ENCODE measurements at places on chromosomes 4 and X. TPM values are rescaled to one million over a fixed set of nuclear protein-coding genes. Genes with fewer than 3 reads are reported as not detected.

DNA sequence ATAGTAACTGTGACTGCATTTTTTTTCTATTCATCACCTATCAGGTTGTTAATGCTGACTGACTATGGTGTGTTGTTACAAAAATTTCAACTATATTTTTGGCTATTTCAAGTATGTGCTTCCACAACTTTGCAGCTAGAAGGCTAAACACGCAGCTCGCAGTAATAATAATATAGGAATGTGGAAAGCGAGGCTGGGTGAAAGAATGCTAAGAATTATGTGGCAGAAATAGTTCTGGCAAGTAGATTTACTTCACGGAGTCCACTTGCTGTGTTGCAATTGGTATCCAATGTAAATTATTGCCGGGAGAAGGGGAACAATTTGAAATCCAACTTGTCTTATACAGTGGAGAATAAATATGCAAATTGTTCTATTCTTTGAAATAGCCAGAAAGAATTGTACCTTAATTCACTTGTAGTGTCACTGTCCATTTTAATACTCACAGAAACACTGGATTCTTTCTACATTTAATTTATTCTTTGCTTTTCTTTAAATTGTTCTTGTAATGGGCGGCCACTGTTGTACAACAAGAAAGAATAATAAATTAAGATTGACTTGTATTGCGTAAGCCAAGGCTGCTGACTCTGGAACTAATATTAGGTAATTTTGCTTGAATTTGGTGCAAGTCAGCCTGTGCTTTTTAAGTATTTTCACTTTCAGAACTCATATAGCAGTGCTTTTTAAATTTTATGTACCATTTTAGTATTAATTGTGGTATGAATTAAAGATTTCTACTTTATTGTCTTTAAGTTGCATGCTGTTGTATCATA, 154.9 kb downstream of the FRMPD4 start:
- H3K27me3 ChIP-seq, result no peaks in the 10 kb centered on the region
- H3K4me3 ChIP-seq, result no peak overlapping the region
- H3K4me1 ChIP-seq, result no peaks in the 10 kb centered on the region
- no peak for DNase-seq
- H3K27ac ChIP-seq, result no peak overlapping the region
- no peaks in the 10 kb centered on the region for H3K36me3 ChIP-seq

FAM184B gene
- not detected for polyA plus RNA-seq

TRIM60 gene
- not detected for polyA plus RNA-seq

OTC gene
- polyA plus RNA-seq, result not detected

SMARCA1 gene
- polyA plus RNA-seq, result 0.07 TPM

- peaks cover 42% of the 10 kb centered on the region for H3K27me3 ChIP-seq
- H3K4me3 ChIP-seq, result no peak overlapping the region
- DNase-seq, result peak; percentile 40
- peaks cover 51% of the 10 kb centered on the region for H3K4me1 ChIP-seq
Observed at GRCh38 chr4:4855301-4856070, 4.0 kb upstream of the MSX1 start.

DNA sequence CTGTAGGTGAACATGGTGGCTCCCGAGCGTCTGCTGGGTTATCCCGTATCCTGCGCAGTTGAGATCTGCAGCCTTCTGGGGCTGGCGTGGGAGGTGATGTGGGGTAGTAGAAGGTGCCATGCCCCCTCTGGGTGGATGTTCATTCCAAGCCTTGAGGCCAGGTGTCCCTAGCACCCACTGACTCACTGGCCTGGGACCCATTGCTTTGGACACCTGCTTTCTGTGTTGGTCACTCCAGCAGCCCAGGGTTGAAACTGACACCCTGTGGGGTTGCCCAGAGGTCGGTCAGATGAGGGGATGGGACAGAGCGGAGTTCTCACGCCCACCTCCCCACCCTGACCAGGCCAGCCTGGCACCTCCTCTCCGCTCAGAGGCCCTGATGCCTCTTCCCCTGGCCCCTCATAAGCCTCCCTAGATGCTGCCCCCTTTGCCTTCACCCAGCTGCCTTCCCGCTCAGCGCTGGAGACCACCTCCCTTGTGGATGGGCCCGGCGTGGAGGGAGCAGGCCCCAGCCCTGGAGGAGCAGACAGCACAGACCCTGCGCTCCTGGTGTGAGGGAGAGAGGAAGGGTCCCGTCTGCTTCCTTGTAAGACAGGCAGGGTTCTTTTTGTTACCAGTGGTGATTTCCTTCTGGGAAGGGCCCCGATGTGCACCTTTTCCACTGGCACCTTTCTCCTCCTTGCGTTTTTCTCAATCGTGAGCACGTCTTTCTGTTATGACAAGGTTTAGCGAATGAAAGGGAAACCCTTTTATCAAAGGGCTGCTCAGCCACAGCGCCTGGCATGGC, 2.0 kb downstream of the DOK7 start:
- H3K4me3 ChIP-seq, result no peak overlapping the region
- H3K27ac ChIP-seq, result no peak overlapping the region
- no peak for DNase-seq
- peaks cover 18% of the 10 kb centered on the region for H3K4me1 ChIP-seq

GRCh38 chr4:76156635-76157034, 8.4 kb upstream of the NUP54 start:
- no peak overlapping the region for H3K4me3 ChIP-seq
- H3K4me1 ChIP-seq, result no peaks in the 10 kb centered on the region
- H3K36me3 ChIP-seq, result peaks cover 6% of the 10 kb centered on the region

DNA sequence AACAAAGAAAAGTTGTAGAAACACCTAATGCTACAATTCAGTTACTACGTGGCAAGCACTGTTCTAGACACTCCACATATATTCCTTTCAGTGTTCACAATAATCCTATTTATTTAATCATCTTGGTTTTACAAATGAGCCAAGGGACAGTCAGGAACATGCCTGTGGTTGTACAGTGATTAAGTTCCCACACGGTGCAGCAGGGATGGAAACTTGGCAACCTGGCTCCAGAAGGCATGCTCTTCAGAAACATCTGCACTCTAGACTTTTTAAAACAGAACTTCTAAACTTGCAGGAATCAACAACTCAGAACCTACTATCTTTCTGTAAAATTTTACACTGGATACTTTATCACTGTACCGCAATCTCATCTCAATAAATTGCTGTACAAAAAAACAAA, 32.1 kb downstream of the TAPT1 start:
- no peak overlapping the region for H3K27ac ChIP-seq
- H3K4me3 ChIP-seq, result no peak overlapping the region
- no peaks in the 10 kb centered on the region for H3K27me3 ChIP-seq
- DNase-seq, result no peak
- H3K4me1 ChIP-seq, result peaks cover 12% of the 10 kb centered on the region

CTAG1A gene
- polyA plus RNA-seq, result not detected

ACTRT1 gene
- polyA plus RNA-seq, result not detected

C4orf36 gene
- polyA plus RNA-seq, result 0.36 TPM

FGF13 gene
- polyA plus RNA-seq, result not detected

ZNF275 gene
- 8.8 TPM for polyA plus RNA-seq

GRCh38 chr4:141330616-141331015, 109.9 kb downstream of the ZNF330 start:
- no peaks in the 10 kb centered on the region for H3K27me3 ChIP-seq
- H3K4me1 ChIP-seq, result no peaks in the 10 kb centered on the region
- H3K27ac ChIP-seq, result no peak overlapping the region
- no peak for DNase-seq
- H3K36me3 ChIP-seq, result no peaks in the 10 kb centered on the region
- H3K4me3 ChIP-seq, result no peak overlapping the region

DNA sequence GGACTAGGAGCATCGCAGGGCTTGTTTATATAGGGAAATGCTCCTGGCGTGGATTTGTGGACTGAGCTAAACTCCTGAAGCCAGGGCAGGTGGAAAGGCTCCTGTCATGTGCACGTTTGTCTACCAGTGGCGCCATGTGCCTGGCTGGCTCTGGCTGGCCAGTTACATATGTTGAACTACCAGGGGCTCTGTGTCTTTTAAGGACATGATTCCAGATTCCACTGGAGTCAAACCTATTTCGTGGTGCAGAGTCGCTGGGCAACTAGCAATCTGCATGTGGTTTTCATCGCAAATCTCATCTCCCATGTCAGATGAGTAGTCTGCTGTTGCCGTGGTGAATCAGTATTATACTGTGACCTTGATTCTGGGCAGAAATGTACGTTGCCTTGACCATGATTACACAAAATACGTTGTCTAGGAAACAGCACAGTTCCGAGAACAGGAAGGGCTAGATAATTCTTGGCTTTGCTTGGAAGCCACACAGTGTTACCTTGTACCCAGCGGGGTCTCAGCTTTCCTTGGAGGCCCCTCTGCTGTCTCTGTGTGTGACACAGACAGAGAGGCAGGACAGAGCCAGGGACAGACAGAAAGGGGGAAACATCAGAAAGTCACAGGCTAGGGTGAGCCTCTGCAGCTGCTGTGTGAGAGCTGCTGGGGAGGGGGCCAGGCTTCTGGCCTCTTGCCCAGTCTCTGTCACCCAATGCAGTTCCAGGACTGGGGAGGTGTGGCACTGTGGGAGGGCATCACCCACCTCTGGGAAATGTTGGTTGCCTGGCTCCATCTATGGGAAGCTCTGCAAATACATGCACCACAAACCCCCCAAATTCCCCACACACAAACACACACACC, 19.2 kb downstream of the PNMA6E start:
- DNase-seq, result peak; percentile 17
- no peak overlapping the region for H3K4me3 ChIP-seq
- no peaks in the 10 kb centered on the region for H3K27me3 ChIP-seq
- H3K27ac ChIP-seq, result no peak overlapping the region
- H3K36me3 ChIP-seq, result no peaks in the 10 kb centered on the region

GRCh38 chr4:89879215-89879614, 15.4 kb upstream of the MMRN1 start:
- DNase-seq, result no peak
- H3K36me3 ChIP-seq, result no peaks in the 10 kb centered on the region
- no peak overlapping the region for H3K4me3 ChIP-seq
- H3K4me1 ChIP-seq, result no peaks in the 10 kb centered on the region

- H3K27ac ChIP-seq, result no peak overlapping the region
- H3K27me3 ChIP-seq, result no peaks in the 10 kb centered on the region
- DNase-seq, result no peak
- no peaks in the 10 kb centered on the region for H3K36me3 ChIP-seq
- no peaks in the 10 kb centered on the region for H3K4me1 ChIP-seq
- no peak overlapping the region for H3K4me3 ChIP-seq
Observed at GRCh38 chr4:74374561-74375327, 9.8 kb downstream of the EREG start.

GRCh38 chr4:37066159-37066558, 178.4 kb upstream of the NWD2 start:
- H3K27me3 ChIP-seq, result no peaks in the 10 kb centered on the region
- DNase-seq, result no peak
- no peak overlapping the region for H3K27ac ChIP-seq

ENPP6 gene
- 0.01 TPM for polyA plus RNA-seq

SEPTIN6 gene
- 227 TPM for polyA plus RNA-seq

CSN1S1 gene
- not detected for polyA plus RNA-seq

TCEAL7 gene
- polyA plus RNA-seq, result not detected
